HFFc6 (cell line): ENCODE measurements at places on chromosomes 5 and 9. TPM values are rescaled to one million over a fixed set of nuclear protein-coding genes. Genes with fewer than 3 reads are reported as not detected.

GRCh38 chr9:100455470-100455869, 17.5 kb upstream of the TMEFF1 start:
- DNase-seq: no peak

GRCh38 chr5:93461756-93462155, 119.3 kb downstream of the NR2F1-AS1 start:
- DNase-seq: peak; percentile 39

CYLC2 gene
- not detected in 3 replicates for total RNA-seq

GRIA1 gene
- 0.25 to 0.72 TPM (median 0.31 TPM) in 3 replicates for total RNA-seq

GRCh38 chr5:178624631-178625546, 2.0 kb downstream of the CLK4 start:
- peak; percentile 61 for DNase-seq

- DNase-seq: no peak
Observed at GRCh38 chr5:177440990-177441780, 5.4 kb upstream of the PRR7 start.

GRCh38 chr5:113846941-113847340, 333.4 kb downstream of the YTHDC2 start:
- no peak for DNase-seq

DNA sequence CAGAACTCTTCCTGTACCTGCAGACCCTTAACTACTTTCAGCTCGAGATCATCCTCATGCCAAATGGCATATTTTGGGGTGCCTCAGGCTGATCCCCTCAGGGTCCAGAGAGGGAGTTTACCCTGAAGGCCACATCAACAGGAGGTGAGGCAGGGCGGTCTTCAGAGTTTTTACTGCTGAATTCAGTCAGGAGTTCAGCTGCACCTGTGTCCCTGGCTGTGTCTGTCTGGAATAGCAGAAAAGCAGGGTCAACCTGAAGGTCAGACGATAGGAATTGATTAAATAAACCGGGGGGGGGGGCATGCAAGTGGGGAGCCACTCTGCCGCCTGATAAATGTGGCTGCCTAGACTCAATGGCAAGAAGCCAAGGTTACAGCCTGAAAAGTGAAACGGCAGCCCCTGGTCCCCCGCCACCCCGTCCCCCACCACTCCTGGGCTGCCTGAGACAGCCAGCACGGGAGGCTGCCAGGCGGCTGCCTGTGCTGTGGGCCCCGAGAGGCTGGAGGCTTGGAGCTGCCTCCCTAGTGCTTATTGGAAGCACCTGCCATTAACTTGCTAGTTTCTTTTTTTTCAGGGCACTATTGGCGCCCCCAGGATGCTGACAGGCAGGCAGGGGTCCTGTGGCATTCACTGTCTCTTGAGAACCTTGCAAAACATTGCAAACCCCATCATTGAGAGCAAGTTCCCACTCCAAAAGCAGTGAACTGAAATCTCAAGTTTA, 182.7 kb upstream of the PPP1R26 start:
- no peak for DNase-seq

DNA sequence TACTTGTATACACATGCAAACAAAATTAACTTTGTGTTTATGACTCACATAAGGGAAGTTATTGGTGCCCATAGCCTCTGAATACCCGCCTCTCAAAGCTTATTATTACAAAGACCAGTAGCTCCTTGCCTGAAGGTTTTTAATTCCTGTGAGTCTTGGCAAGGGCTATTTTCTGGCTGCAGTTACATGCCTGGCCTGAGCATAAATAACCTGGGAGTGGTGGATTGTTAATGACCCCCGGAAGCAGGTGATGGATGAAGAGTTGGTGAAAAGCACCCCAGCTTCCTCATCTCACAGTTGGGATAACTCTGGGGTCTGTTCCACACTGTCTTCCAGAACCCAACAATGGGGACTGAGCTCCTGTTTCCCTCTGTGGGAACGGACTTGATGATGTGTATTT, 594.5 kb downstream of the PDE4D start:
- DNase-seq: no peak

- DNase-seq: no peak
Observed at GRCh38 chr5:80216753-80217596, 38.9 kb downstream of the SERINC5 start.

DNA sequence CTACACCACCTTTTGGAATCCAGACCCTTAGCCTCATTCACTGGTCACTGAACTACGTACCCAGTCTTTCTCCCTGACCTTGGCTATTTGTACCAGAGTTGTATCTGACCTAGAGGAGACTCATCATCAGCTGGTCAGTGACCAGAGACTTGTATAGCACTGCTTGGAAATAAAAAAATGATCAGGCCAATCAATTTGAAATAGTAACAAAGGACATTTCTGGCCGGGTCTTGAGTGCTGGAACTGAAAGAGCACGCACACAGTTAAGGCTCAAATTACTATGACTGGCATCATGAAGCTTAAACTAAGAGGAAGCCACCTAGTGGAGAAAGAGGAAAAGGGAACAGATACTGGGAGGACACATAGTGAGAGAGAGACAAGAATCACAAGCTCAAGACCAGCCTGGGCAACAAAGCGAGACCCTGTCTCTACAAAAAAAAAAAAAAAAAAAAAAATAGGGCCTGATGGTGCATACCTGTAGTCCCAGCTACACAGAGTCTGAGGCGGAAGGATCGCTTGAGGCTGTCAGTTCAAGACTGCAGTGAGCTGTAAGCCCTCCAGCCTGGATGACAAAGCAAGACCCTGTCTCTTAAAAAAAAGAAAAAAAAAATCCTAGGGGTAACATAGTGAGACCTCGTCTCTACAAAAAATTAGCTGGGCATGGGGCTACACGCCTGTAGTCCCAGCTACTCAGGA, 12.8 kb upstream of the SRP19 start:
- peak; percentile 71 for DNase-seq

GRCh38 chr9:96245399-96245798, 56.6 kb downstream of the HSD17B3 start:
- no peak for DNase-seq

PTBP3 gene
- 44.8 to 50.4 TPM (median 50.4 TPM) in 3 replicates for total RNA-seq

GRCh38 chr5:73488806-73489205, 9.4 kb upstream of the BTF3 start:
- DNase-seq: no peak
